Activated gamma-delta T cell (primary cell): ENCODE measurements at places on chromosomes 12 and 14.

DNA sequence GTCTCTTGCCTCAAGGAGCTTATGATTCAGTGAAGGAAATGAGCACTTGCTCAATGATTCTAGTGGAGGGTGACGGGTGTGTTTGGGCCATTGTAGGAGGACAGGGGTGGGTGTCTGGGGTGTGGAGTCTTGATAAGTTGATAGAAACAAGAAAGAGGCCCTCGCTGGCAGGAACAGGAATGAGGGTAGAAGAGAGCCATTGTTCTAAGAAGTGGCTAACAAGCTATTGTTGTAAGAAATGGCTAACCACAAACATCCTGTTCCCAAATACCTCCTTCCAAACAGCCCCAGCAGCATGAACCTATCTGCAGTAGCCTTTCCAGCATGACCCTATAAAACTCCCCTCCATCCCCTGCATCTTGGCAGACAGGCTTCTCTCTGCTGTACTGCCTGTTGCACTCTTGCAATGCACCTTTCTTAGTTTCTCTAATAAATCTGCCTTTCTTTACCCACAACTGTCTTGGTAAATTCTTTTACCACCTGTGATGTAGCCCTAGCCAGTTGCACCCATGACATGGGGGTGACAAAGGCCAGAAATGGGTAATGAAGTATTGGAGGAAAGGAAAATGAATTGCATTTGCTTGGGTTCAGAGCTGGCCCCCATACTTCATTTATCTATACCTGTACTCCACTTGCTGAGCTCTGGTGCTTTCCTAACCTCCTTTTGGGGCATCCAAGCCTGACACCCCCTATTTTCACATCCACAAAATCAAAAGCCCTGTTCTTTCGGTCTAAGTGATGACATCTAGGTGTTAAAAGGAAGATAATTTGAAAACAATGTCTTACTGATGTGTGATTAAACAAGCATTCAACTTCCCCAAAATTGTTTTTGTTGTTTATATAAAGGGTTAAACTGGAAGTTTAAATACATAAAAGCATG, 389.1 kb downstream of the GRIN2B start:
- no peak for DNase-seq

GRCh38 chr12:22415342-22416309, 81.1 kb upstream of the ST8SIA1 start:
- DNase-seq: no peak

DNA sequence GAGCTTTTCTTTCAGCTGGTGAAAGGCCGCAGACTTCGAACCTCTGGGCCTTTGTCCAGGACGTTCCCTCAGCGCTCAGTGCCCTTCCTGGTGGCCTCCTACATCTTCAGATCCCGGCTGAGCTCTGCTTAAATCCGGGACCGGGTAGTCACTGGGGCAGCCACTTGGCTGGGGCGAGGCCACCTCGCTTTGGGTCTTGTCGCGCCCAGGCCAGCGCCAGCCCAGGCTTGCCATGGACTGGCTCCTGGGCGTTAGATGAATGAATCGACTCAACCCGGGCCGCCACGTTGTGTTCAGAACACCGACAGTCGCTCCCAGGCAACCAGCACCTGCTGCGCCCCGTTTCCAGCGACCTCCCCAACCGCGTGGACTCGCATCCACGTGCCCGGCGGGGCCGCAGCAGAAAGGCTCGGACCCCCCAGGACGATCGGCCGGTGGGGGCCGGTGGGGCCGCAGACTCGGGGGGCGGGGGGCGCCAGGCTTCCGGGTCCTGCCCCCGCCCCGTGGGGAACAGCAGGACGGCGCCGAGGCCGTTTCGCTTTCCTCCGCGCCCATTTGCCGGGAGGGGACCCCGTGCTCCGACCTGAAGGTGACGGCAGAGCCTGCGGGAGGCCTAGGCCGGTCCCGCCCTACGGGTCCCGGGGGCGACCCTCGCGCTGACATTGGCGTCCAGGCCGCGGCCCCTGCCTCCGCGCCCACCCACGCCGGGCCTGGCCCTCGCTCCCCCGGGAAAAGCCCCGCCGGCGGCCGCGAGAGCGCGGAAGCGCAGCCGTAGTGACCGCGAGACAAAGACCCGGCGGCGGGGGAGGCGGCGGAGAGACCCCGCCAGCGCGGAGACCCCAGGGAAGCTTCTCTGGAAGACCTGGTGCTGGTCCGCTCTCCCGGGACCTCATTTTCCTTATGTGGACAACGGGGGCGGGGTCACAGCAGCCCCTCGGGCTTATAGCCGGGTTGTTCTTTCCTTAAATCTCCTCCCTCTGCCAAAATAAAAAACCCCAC, 37.3 kb upstream of the RCOR1 start:
- DNase-seq: peak; percentile 46

DNA sequence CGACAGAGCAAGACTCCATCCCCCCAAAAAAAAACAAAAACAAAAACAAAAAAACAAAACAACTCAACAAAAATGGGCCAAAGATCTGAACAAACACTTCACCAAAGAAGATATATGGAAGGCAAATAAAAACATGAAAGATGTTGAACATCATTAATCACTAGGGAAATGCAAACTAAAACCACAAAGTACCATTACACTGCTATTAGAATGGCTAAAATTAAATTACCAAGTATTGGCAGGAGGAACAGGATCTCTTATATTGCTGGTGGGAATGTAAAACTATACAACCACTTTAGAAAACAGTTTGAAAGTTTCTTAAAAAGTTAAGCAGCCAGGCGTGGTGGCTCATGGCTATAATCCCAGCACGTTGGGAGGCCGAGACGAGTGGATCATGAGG, 12.9 kb downstream of the SOS2 start:
- no peak for DNase-seq

GRCh38 chr12:106358396-106359241, 1.1 kb downstream of the POLR3B start:
- no peak for DNase-seq

DNA sequence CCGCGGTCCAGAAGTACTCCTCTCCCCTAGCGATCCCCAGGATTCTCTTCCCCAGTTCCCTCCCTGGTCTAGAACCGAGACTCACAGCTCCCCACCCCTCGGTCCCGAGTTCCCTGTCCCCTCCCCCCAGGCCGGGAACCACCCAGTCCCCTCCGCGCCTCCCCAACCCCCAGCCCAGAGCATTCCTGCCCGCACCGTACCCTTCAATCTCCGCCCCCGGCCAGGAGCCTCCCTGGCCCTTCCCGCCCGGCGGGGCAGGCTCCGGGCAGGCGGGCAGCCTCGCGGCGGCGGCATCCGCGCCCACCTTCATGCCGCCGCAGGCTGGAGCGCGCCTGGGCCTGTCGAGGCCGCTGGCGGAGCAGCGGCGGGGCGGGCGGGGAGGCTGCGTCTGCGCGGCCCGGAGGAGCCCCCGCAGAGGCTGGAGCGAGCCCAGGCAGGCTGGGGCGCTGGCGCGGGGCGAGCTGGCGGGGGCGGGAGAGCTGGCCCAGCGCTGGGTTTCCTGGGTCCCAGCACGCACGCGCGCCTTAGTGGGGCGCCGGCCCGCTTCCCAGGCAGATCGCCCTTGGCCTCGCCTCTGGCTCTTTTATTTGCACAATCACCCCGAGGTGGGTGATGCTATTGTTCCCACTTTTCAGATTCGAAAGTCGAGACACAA, 22.2 kb upstream of the GPR132 start:
- DNase-seq: no peak
